Thymus (tissue), 14 donors: ENCODE measurements at places on chromosomes 5 and 9. TPM values are rescaled to one million over a fixed set of nuclear protein-coding genes. Genes with fewer than 3 reads are reported as not detected.

GRCh38 chr5:760363-761058 lies 24.0 kb downstream of the ZDHHC11B start:
- no peaks in the 10 kb centered on the region for H3K27me3 ChIP-seq
- no peak overlapping the region for H3K4me3 ChIP-seq
- no peak overlapping the region for H3K27ac ChIP-seq
- peaks cover 17% of the 10 kb centered on the region for H3K4me1 ChIP-seq

Gene MTREX
- total RNA-seq: 75.7 TPM

DNA sequence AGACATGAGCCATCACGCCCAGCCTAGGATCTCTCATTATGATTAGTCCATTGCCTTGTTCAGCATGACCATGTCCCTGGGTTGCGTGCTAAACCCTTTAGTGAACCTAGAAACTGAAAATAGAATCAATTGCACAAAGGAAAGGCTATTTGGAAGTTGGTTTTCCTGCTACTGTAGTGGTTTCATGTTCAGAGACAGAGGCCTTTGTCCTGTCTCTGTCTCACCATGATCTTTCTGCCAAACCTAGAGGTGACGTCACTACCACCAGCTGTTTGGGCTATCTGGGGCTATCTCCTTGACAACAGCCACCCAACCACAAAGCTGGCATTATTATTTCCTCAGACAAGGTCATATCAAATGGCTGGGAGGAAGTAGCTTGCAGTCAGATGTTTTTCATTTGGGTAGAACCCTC lies 4.0 kb upstream of the CDK5RAP2 start:
- H3K27ac ChIP-seq: no peak overlapping the region
- H3K36me3 ChIP-seq: no peaks in the 10 kb centered on the region
- no peak overlapping the region for H3K4me3 ChIP-seq
- H3K27me3 ChIP-seq: no peaks in the 10 kb centered on the region
- DNase-seq: no peak

DNA sequence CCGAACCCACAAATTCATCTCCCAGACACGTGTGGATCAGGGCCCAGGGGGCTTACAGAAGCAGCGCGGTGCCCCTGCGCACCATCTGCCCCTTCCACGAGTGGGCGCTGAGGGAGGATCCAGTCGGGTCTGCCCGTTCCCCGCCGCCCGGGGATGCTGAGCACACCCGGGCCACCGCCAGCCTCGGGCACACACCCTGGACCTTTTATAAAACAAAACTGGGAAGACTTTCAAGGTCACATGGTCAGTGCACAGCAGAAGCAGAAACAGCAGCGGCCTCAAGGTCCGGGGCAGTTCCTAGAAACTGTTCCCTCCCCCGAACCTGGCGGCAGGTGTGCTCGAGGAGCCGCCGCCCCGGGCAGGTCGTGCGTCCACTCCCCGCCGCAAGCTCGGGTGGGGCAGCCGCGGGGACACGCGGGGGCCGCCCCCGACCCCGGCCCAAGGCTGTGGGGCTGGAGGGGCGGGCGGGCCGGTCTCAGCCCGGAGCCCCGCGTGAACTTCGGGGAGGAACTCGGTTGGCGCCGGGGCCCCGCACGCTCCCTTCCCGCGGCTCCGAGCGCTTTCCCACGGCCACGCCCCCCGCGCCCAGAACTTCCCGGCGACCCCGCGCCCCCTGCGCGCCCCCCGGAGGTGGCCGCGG lies 633 bp upstream of the PPP1R26 start:
- H3K36me3 ChIP-seq: no peaks in the 10 kb centered on the region
- DNase-seq: no peak
- peaks cover 79% of the 10 kb centered on the region for H3K27me3 ChIP-seq
- H3K4me3 ChIP-seq: peak overlapping the region; percentile 52
- H3K27ac ChIP-seq: no peak overlapping the region
- no peaks in the 10 kb centered on the region for H3K4me1 ChIP-seq

Gene PNPLA7
- total RNA-seq: 1.6 TPM

Gene CCDC171
- total RNA-seq: 13.9 TPM

DNA sequence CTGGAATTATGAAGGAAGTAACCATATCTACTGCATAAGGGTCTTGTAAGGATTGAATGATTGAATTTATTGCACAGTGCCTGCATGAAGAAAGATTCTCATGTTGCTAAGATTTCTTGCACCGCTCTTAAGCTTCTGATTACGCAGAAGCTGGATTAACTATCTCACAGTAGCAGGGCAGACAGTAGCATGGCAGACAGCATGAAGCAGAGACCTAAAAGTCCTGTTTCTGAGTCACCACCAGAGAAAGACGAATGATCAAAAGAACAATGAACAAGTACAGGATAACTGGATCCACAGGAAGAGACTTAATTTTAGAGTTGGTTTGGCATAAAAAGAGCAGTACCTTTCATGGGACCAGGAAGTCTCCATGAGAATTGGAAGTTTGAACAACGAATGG lies 142.4 kb downstream of the MAPKAP1 start:
- H3K27me3 ChIP-seq: no peaks in the 10 kb centered on the region
- no peak overlapping the region for H3K27ac ChIP-seq
- no peak overlapping the region for H3K4me3 ChIP-seq
- no peaks in the 10 kb centered on the region for H3K4me1 ChIP-seq

- DNase-seq: no peak
- H3K36me3 ChIP-seq: no peaks in the 10 kb centered on the region
- peaks cover 8% of the 10 kb centered on the region for H3K4me1 ChIP-seq
These were observed 66.3 kb downstream of the LRSAM1 start for GRCh38 chr9:127517620-127518019.

Gene SHISAL2B
- total RNA-seq: not detected

DNA sequence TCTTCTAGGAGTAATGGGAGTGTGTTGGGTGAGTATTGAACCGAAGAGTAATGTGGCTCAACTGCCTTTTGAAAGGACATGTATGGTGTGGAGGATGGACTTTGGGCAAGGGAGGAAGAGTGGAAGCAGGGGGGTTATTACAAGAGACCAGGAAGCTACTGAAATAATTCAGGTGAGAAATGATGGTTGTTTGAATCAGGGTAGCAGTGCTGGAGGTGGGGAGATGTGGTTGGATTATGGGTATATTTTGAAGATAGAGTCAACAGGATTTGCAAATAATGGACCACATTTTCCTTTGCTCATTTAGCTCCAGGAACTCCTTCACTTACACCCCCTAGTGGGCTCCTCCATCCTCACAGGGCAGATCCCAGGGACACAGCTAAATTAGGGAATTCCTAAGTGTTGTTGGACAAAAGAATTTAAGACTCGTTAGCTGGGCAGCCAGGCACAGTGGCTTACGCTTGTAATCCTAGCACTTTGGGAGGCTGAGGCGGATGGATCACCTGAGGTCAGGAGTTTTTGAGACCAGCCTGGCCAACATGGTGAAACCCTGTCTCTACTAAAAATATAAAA lies 1.2 kb upstream of the SLC4A9 start:
- no peak overlapping the region for H3K4me3 ChIP-seq
- no peaks in the 10 kb centered on the region for H3K36me3 ChIP-seq
- no peak overlapping the region for H3K27ac ChIP-seq
- H3K4me1 ChIP-seq: peaks cover 16% of the 10 kb centered on the region
- no peak for DNase-seq

Gene EGFL7
- 18.1 TPM for total RNA-seq

Gene POMT1
- total RNA-seq: 16.8 TPM

GRCh38 chr9:36080519-36080918 lies 43.8 kb downstream of the RECK start:
- H3K4me3 ChIP-seq: no peak overlapping the region
- DNase-seq: no peak
- H3K4me1 ChIP-seq: no peaks in the 10 kb centered on the region
- no peak overlapping the region for H3K27ac ChIP-seq

- no peak for DNase-seq
- H3K36me3 ChIP-seq: no peaks in the 10 kb centered on the region
- no peak overlapping the region for H3K27ac ChIP-seq
- no peaks in the 10 kb centered on the region for H3K4me1 ChIP-seq
- H3K4me3 ChIP-seq: no peak overlapping the region
These were observed 112.2 kb upstream of the ADRA1B start for GRCh38 chr5:159804121-159804520.
